T-cell (primary cell): ENCODE measurements at places on chromosomes 1 and 21. TPM values are rescaled to one million over a fixed set of nuclear protein-coding genes. Genes with fewer than 3 reads are reported as not detected.

NOTCH2 gene
- 80.4 TPM for total RNA-seq

GBP5 gene
- total RNA-seq: 165 TPM

PLEKHM2 gene
- total RNA-seq: 52.5 TPM

DMRTB1 gene
- not detected for total RNA-seq

TNFRSF8 gene
- total RNA-seq: 0.53 TPM

OR2T35 gene
- not detected for total RNA-seq

MYOG gene
- total RNA-seq: not detected

IL19 gene
- not detected for total RNA-seq

ADGRB2 gene
- total RNA-seq: 3.4 TPM

TCP10L gene
- 0.29 TPM for total RNA-seq

OR2T29 gene
- total RNA-seq: not detected

SGIP1 gene
- not detected for total RNA-seq

SLFNL1 gene
- total RNA-seq: 0.82 TPM

PYHIN1 gene
- total RNA-seq: 65.4 TPM

DAB1 gene
- total RNA-seq: 1.5 TPM

EVI5 gene
- total RNA-seq: 1.7 TPM

PGBD5 gene
- not detected for total RNA-seq

PDIK1L gene
- total RNA-seq: 8.8 TPM

KRTAP12-2 gene
- not detected for total RNA-seq

TNFAIP8L2 gene
- total RNA-seq: 39.8 TPM

CATSPERE gene
- total RNA-seq: 1.2 TPM

ITGB2 gene
- total RNA-seq: 498 TPM

AQP10 gene
- total RNA-seq: not detected

TMEM167B gene
- 49.1 TPM for total RNA-seq

CRNN gene
- not detected for total RNA-seq

S100A5 gene
- 1.6 TPM for total RNA-seq

CELA2B gene
- total RNA-seq: not detected

OLFML2B gene
- not detected for total RNA-seq

LIN9 gene
- 5.3 TPM for total RNA-seq

RALGPS2 gene
- 12.4 TPM for total RNA-seq

LORICRIN gene
- not detected for total RNA-seq

EIF3I gene
- 117 TPM for total RNA-seq

MAN1C1 gene
- 90.5 TPM for total RNA-seq

OR2AJ1 gene
- not detected for total RNA-seq

RORC gene
- total RNA-seq: 11.6 TPM

SMPDL3B gene
- total RNA-seq: 0.44 TPM

DNAJC28 gene
- total RNA-seq: 0.92 TPM

FAM43B gene
- total RNA-seq: not detected

RNU1-2 gene
- 2,148 TPM for total RNA-seq

RCC1 gene
- 19.7 TPM for total RNA-seq

NCSTN gene
- 74.6 TPM for total RNA-seq

CFHR4 gene
- total RNA-seq: not detected

CHRNB2 gene
- total RNA-seq: not detected

DISC1 gene
- 16.8 TPM for total RNA-seq

AMY1B gene
- not detected for total RNA-seq

OR2AK2 gene
- 0.33 TPM for total RNA-seq

RRP15 gene
- total RNA-seq: 11.7 TPM

ZC3H11A gene
- total RNA-seq: 85.6 TPM

NFASC gene
- not detected for total RNA-seq

SETSIP gene
- total RNA-seq: not detected

KRTAP12-4 gene
- total RNA-seq: not detected

ATAD3C gene
- total RNA-seq: 3.1 TPM

PARP1 gene
- total RNA-seq: 105 TPM

NPPB gene
- not detected for total RNA-seq

INKA2 gene
- 2.7 TPM for total RNA-seq

TPTE gene
- total RNA-seq: not detected

FTCD gene
- total RNA-seq: not detected

KRTAP21-2 gene
- total RNA-seq: not detected

SLAMF7 gene
- total RNA-seq: 25.8 TPM
